Upper lobe of left lung (tissue), 6 donors: ENCODE measurements at places on chromosomes 6 and 20. TPM values are rescaled to one million over a fixed set of nuclear protein-coding genes. Genes with fewer than 3 reads are reported as not detected.

GRCh38 chr6:166927240-166927934 lies 29.0 kb downstream of the RNASET2 start:
- DNase-seq, result no peak

- no peak for DNase-seq
Observed at GRCh38 chr6:75414445-75415021, 79.1 kb downstream of the FILIP1 start.

GRCh38 chr6:21609881-21610329 lies 16.4 kb downstream of the SOX4 start:
- DNase-seq, result no peak

The MYH7B gene
- 0.83 TPM for total RNA-seq

The TRIM15 gene
- total RNA-seq, result not detected

GRCh38 chr6:24840187-24840586 lies 41.5 kb upstream of the ARMH2 start:
- no peak for DNase-seq

The ZC3H12D gene
- total RNA-seq, result 2.5 TPM

DNA sequence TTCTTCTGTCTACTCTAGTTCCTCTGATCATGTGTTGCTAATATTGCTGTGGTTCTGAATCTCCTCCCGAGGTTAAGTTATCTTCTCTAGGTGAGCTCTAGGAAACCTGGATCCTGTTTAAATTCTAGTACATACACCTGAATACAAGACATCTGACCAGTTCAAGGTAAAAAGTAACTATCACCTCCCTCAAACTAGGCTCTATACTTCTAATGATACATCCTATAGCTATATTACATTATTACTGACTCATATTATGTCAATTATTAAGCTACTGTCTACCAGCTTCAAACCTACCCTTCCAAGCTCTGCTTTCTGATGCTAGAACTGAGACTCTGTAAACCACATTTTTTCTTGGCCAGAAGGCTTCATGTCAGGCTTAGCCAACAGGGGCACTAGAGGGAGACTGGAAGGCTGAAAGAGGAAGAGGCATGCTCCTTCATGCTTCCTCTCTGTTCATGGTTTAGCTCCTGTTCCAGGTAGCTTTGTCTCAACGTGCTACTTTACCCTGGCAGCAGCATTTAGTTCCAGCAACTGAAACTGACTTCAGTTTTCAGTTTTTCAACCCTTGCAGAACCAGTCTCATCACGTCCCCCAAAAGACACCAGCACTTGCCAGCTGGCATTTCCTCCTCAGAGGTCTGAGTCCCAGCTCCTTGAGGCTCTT lies 148.4 kb upstream of the TOP1 start:
- DNase-seq, result no peak

GRCh38 chr6:11731423-11731822 lies 47.2 kb downstream of the ADTRP start:
- no peak for DNase-seq

GRCh38 chr6:12032783-12033573 lies 20.9 kb downstream of the HIVEP1 start:
- no peak for DNase-seq

- DNase-seq, result no peak
Observed at GRCh38 chr20:44516491-44516890, 5.4 kb downstream of the SERINC3 start.

The CRISP1 gene
- total RNA-seq, result not detected

GRCh38 chr6:24920136-24920535 lies 15.6 kb downstream of the RIPOR2 start:
- no peak for DNase-seq

DNA sequence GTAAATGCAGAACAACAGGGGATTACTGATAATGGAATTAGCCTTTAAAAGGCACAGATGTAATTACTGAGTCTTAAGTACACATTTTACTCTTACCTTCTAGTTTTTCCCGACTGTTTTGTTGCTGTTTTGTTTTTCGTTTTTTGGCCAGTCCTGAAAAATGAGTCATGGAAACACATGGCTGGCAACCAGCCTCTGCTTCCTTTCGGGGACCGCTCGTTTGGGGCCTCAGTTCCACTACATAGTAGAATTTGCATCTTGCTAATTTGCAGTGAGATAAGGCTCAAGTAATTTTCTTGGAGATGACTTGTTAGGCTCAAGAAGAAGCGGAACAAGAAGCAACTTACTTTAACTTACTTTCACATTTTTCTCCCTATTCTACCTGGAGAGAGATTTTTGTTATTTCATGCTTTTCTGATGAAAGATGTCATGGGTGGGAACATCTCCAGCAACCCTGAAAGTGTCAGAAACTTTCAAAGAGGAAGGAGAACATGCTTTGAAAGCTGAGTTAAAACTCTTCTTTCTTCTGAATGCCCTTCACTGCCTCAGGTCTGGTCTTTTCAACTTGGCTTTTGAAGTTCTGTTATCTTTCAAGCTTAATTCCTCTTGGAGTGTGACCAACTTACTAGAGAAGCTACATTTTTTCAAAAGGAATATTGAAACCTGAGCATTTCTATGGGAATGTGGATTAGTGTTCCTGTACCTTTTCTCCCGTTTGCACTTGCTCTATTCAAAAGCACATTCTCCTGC lies 71.5 kb upstream of the HDAC2 start:
- DNase-seq, result no peak

DNA sequence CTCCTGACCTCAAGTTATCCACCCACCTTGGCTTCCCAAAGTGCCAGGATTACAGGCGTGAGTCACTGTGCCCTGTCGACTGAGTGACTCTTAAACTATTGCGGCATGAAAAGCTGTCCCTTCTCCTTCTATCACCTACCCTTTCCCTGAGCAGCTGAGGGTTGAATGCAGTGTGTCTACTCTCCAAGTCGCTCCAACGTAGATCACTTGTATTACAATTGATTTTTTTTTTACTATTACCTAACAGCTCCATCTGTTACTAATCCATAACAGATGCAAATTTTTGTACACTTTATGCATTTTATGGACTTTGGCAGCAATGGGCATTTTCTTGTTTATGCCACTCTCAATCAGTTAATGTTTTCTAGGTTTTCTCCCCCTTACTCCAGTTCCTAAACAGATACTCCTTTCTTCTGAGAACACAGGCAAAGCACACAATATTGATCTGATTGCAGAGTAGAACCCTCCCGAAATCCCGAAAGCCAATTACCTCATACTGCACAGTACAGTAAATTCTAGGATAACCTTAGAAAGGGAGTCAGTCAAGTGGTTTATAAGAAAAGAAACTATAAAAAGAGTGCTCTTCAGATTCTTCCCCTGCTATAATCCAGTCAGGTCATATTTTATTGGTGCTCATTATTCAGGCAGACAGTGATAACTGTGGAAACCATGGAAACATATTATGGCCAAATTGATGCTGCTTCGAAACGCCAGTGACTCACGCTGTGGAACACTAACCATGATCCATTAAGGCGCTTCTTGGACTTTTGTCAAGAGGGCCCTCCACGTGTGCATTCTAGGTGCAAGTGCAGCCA lies 273.0 kb downstream of the ADGB start:
- no peak for DNase-seq

The TUBB2A gene
- 27.9 TPM for total RNA-seq

- DNase-seq, result peak; percentile 38
Observed at GRCh38 chr20:48716086-48716485, 111.7 kb downstream of the PREX1 start.

DNA sequence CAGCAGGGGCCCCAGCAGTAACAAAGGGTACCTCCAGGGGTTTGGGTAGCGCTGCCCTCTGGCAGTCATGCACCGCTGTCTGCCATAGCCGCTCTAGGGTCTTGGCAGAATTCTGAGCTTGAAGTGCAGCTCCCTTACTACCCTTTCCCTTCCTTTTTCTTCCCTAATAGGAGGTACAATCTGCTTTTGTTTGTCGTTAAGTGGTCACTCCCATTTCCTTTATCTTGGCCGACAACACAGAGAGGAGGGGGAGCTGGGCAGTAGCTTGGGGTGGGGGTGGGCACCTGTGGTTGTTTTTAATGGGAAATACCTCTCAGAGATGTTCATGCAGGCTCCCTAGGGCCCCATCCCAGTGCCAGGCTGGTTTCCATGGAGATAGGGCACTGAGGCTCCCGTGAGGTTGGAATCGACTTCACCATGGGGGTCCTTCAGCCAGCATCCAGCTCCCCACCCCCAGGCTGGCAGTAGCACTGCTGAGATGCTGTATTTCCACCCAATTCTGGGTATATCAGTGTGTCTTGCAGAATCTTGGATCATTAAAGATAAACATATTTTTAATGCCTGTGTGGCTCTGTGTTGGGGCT lies 18.6 kb downstream of the CCDC167 start:
- DNase-seq, result no peak
